ENCODE measurements at places on chromosomes 13 and 19.

DNA sequence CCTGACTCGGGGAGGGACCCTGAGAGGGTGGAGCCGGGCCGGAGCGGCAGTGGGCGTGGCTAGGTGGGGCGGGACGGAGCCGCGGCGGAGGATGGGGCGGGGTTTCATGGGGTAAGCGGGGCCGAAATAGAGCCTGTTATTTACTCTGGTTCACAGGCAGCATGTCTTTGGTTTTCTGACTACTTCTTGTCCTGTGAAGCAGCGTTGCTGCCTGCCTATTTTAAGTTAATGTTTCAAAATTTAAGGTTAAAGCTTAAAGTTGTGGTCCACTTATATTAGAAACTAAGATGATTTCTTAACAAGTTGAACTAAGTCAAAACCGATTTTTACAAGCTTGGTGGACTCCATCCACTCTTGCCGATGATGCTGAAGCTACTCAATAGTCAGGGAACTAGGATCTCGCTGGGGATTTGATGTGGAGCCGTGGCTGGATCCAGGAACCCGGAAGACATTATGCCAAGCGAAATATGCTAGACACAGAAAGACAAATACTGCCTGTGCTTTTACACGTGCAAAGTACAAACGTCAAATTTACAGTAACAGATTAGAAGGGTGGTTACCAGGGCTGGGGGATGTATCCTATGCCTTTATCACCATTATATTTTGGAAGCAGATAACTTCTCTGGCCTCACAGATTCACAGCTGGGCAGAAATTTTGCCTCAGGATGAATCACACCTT is 433 bp upstream of the ZNF616 start:
- DNase-seq: no peak

DNA sequence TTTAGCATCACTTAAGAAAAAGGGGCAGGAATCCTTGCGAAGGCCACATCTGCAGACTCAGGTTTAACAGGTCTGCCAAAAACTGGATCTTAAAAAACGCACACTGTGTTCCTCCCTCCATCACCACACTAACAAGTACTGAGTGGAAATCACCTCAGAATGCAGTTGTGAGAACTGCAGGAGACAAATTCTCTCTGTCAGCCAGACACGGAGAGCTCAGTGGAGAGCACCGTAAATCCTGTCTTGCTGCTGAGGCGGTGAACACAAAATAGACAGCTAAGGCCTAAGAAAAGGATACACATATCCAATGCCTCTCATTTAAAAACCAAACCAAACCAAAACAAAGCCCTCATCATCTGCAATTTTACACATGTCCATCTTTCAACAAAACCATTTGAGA is 1287.6 kb downstream of the EFNB2 start:
- DNase-seq: no peak

- DNase-seq: no peak
These were observed 54.2 kb upstream of the PTPRS start for GRCh38 chr19:5394551-5395505.

GRCh38 chr19:8501981-8502380 is 459 bp downstream of the PRAM1 start:
- no peak for DNase-seq

DNA sequence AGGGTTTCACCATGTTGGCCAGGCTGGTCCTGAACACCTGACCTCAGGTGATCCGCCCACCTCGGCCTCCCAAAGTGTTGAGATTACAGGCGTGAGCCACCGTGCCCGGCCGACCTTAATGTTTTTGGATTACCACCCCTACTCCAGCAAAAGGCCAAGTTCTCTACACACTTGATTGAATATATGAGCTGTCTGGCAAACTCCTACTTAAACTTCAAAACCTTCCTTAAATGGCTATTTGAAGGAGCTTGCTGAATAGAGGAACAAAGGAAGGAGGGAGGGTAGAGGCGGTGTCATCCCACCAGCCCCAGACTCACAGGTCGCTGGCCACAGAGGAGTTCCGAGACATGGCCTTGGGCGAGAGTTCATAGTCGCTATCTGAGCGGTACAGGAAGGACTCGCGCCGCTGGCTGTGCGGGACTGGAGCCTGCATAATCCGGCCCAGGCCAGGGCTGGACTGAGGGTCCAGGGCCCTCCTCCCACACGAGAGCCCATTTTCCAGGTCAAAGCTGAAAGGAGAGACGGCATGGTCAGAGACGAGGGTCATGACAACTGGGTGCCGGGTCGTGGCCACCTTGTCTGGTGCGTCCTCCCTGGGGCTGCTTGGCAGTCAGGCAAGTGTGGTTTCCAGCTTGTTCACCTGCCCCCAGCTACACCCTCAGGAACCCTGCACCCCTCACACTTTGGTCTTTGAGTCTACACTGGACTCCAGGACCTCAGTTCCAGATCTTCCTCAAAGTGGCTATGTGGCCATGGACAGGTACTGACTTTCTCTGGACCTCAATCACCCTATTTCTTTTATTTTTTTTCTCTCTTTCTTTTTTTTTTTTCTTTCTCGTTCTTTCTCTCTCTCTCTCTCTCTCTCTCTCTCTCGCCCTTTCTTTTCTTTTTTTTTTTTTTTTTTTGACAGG is 4.2 kb downstream of the PDE4C start:
- DNase-seq: no peak

GRCh38 chr13:45799451-45799850 is 52.1 kb downstream of the SIAH3 start:
- no peak for DNase-seq

DNA sequence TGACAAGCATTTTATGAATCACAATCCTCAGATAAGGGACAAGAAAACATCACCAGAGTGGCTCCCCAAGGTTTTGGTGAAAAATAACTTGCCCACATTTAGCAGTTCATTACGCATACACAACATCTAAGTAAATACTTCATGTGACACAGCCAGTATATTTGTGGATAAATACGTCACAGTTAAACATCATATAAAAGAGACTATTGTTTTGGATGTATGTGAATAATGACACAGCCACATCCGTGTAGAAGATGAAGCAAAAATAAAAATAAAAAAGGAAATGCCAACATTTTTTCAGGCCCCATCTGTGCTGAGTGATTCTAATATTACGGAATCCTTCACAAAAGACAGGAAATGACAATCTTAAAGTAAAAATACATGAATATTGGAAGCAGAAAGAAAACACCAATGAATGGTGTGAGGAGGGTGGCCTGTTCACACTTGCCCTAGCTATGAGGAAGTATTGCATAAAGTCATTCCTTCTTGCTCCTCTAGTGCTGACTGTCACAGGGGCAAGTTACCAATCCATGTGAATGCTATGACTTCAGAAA is 457.1 kb downstream of the KLF12 start:
- no peak for DNase-seq

GRCh38 chr19:4389511-4390016 is 10.8 kb downstream of the SH3GL1 start:
- no peak for DNase-seq

GRCh38 chr19:54465426-54466109 is 2.0 kb upstream of the LENG9 start:
- DNase-seq: no peak

GRCh38 chr13:108787700-108788414 is 158.4 kb downstream of the MYO16 start:
- no peak for DNase-seq

DNA sequence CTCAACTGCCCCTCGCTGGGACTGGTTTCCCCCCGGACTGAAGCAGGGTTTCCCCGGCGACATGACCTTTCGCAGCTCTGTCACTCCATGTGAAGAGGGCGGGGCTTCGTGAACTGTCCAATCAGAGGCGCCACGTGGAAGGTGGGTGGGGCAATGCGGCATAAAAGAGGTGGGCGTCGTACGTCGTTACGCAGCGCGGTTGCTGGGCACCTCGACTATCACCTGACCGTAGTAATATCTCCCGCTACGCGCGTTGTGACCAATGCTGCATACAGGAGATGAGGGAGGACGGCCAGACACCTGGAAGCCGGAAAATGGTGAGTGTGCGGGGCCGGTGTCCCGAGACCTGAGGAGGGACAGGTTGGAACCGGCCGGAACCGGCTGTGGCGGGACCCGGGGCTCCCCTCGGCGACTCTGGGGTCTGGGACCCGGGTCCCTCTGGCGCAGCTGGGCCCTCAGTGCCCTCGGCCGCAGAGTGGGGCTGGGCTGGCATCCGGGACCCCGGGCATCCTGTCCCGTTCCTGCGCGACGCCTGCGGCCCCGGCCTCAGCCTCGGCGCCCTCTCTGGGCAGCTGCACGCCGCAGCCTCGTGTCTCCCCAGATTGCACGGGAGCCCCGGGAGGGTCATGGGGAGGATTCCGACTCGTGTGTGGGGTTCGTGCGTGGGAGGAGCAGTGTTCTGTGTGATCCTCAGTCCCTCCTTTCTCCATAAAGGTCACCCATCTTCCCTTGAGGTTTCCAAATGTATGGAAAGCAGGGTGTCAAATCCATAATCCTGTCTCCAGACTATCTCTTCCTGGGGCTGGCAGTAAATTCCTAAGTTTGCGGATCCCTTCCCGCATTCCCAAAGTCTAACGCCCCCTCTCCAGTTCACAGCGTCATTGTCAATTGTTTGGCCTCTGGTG is 32.2 kb downstream of the ZNF136 start:
- DNase-seq: peak; percentile 76
